ENCODE measurements at places on chromosomes 4 and X. TPM values are rescaled to one million over a fixed set of nuclear protein-coding genes. Genes with fewer than 3 reads are reported as not detected.

PGAM4 gene
- not detected for total RNA-seq

FHIP1A gene
- total RNA-seq: 34.6 TPM

RHOXF2B gene
- total RNA-seq: not detected

IL21 gene
- total RNA-seq: not detected

IL1RAPL2 gene
- 0.50 TPM for total RNA-seq

F8A2 gene
- not detected for total RNA-seq

RADX gene
- 5.2 TPM for total RNA-seq

VCX gene
- not detected for total RNA-seq

NCAPG gene
- 2.0 TPM for total RNA-seq

SMPX gene
- not detected for total RNA-seq

Measured in mammary epithelial cell (primary cell).